H1 (cell line): ENCODE measurements at places on chromosomes 1 and 21. TPM values are rescaled to one million over a fixed set of nuclear protein-coding genes. Genes with fewer than 3 reads are reported as not detected.

- no peak for DNase-seq
Measured at GRCh38 chr1:44152692-44153091, 11.3 kb upstream of the KLF18 start.

GRCh38 chr21:42347601-42348327, 3.0 kb downstream of the TFF2 start:
- DNase-seq, result no peak

DNA sequence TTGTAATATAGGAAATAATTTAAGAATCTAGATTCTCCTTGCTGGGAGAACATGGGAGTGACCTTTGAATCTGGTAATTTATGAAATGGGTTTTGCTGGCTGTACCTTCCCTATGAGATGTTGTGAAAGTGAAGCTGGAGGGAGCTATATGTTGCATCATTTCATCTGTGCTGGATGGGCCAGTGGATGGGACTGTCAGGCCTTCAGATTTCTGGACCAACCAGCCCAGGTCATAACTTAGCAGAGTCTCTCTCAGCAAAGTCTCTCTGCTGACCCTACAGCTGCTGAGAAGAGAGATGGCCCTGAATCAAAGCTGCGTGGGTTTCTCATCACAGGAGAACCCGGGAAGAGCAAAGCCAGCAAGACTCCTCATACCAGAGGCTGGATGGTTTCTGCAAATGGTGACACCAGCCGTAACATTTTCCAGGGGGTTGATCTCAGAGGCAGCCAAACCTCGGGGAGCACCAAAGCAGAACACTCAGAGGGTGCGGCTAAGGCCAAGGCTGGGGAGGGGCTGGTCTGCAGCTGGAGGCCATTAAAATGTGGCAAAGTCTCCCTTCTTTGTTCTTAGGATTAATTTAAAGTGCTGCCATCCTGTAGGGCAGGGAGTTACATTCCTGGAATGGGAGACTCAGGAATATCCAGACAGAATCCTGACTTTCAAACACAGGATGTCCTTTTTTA, 18.2 kb upstream of the PTGFRN start:
- DNase-seq, result no peak

The TDRKH gene
- total RNA-seq, result 23.8 and 26.1 TPM in 2 replicates

DNA sequence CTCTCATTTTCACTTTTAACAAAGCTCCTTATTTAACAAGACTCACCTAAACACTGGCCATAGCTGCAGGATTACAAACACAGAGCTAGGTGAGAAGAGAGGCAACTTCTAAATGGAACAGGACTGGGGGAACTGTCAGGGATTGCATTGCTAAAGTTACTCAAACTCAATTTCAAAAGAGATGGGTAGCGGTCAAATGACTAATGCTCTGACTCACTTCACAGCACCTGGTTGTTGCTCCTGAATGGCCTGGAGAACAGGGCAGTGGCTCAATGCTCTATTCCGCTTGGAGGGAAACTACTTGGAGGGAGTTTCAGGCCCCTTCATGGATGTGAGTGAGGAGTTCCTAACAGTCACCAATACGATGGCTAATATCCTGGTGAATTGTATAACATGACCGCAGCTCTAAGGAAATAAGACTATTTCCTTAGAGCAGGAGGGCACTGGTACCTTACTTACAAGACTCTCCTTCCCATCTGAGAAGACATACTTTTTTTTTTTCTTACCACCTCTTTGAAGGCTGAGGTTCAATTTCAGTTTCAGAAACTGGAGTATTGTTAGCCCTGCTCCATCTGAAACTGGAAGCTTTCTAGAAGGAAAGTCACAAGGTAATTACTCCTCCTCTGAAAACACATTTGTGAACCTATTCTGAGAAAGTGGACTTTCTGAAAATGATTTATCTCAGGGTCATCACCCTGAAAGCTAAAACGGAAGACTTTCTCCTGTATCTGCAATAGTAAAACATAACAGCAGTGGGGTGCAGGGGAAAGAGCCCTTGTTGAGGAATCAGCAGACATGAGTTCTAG, 9.5 kb downstream of the DPT start:
- DNase-seq, result no peak

DNA sequence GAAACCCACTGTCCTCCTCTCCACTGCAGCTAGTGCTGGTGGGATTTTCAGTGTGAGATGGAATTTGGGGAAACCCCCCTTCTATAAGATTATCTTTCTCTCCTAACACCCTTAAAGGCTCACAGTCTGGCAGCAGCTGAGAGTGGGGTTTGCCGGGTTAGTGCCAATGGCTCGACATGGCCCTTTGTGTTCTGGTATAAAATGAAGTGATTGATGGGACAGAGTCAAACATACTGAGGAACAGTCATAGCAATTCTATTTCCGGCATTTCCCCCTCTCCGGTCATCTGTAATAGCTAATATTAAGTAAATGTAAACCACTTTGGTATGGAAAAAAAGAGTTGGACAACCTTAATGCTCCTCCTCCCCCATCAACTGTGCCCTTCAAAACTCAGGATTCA, 37.6 kb downstream of the TFF3 start:
- no peak for DNase-seq

The KRTAP19-3 gene
- total RNA-seq, result not detected in 2 replicates

DNA sequence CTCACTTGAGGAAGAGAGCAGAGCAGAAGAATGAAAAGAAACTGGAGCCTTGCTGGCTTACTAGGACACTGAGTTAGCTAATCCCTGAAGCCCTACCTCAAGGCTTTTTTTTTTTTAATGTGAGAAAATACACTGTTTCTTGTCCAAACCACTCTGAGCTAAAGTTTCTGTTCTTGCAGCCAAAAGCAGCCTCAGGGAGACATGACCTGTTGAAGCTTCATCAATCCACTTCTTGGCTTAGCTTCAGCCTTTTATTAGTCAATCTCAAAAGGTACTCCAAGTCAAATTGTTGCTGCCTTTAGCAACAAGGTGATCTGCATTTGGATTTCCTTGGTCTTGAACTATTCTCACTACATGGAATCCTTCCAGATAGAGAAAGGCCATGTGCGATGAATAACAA, 33.7 kb downstream of the CCDC185 start:
- no peak for DNase-seq

DNA sequence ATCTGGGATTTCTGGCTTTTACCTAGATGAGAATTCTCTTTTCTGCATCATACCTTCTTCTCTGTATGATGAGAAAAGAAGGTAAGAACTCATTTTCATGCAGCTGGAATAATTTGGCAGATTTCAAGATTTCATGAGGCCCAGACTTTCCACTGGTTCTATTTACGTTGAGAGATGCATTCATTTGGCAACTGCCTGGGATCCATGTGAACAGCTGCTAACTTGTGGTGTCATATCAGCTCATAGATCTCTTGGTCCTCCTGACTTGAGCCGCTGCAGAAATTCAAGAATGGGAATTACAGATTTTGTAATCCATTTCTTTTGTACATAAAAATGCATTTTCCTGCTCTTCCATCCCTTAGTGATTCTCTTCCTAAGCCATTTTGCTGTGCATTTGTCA, 17.1 kb upstream of the C1orf87 start:
- DNase-seq, result no peak

DNA sequence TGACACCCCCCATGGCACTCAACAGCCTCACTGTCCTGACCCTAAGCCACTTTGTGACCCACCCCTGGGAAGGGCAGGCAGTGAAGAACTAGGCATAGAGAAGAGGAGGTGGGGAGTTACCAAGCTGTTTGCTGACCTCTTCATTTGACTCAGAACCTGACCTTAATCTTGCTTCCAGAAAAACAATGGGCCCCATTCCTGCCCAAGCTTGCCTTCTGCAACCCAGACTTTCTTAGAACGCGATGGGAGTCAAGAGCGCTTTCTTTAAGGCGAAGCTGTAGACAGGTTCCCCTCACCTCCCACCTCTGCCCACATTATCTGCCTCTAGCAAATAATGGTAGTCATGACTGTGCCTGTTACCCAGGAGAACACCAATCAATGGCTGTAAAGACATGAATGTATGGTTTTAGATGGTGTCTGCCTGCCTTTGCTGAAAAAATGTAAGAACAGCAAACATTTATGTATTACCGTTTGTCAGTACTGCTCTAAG, 8.2 kb upstream of the CBR3 start:
- no peak for DNase-seq

The CYP4X1 gene
- 1.3 and 1.4 TPM in 2 replicates for total RNA-seq

- DNase-seq, result no peak
Measured at GRCh38 chr1:156400191-156400935, 31.4 kb downstream of the RHBG start.

The SH2D2A gene
- total RNA-seq, result 3.3 and 4.5 TPM in 2 replicates

DNA sequence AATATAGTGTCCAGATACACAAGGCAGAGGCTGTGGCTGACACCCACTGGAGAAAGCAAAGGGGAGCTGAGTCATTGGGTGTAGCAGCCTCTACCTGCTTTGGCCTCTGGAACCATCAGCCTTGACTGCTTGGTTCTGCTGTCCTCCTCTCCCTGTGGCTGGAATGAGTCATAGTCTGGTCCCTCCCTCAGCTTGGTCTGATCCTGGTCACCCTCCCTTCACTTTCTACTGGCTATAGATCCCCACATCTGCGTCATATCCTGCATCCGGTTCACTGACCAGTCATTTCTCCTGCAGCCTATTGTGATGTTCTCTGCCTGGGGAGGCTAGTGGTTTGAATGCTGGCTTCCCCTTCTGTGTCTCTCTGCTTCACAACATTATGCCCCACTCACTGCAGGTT, 372.8 kb upstream of the DAB1 start:
- DNase-seq, result no peak

GRCh38 chr21:37364722-37365121, 1.9 kb upstream of the DYRK1A start:
- no peak for DNase-seq

DNA sequence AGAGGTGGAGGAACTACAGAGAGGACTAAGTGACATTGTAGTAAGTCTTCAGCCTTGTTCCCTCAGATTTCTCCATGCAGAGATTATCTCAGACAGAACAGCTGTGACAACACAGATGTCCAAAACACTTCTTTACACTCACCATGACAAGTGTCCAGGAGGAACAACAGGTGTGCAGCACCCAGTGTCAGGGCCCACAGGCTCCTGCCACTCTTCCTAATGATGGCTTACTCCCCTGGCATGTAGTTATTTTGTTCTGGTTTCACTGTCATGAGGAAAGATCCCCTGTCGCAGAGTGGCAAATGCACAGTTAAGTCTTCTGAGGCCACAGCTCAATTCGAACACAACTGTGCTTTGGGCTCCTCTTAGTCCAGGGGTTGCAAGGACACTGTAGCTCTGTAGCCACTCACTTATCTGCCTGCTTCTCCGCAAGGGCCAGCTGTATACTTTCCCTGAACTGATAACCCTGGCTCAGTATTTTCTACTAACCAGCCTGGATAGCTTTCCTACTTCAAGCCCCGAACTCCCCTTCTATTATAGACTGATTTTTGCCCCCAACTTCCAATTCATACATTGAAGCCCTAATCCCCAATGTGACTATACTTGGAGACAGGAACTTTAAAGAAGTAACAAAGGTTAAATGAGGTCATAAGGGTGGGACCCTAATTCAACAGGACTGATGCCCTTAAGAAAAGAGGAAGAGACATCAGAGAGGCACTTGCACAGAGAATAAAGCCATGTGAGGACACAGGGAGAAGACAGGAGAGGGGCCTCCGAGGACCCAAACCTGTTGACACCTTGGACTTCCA, 11.1 kb downstream of the PDZK1 start:
- no peak for DNase-seq

GRCh38 chr1:164805399-164805798, 246.4 kb downstream of the PBX1 start:
- DNase-seq, result no peak

DNA sequence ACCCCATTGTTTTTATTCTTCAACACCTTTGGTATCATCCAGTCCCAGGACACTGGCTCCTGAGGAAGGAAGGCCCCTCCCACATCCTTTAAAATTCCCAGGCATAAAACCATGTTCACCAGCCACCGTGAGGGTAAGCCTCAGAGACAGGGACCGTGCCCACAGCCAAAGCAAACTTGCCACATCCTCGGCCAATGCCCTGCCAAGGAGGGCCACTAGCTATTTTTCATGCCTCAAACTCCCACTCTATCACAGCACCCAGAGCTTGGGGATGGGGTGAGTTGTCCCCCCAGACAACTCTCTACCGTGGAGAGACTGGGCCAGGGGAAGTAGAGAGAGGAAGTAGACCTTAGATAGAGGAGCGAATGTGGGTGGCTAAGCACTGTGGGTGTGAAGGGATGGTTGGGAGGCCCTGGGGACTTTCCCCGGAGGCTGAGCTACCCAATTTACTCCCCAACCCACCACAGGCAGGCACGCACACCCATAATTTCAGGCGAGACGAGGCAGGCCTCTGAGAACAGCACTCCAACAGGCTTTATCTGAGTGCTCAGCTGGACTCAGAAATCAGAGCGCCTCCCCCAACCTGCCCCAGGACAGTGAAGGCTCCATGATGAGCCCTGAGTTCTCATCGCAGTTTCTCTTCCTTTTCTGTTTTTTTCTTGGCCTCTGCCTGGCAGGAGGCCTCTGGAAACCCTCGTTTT, 15.9 kb upstream of the BTG2 start:
- DNase-seq, result no peak

The KIF26B gene
- 0.19 and 0.28 TPM in 2 replicates for total RNA-seq

The HSD3B1 gene
- not detected in 2 replicates for total RNA-seq

- DNase-seq, result no peak
Measured at GRCh38 chr1:94855307-94855700, 35.1 kb downstream of the SLC44A3 start.

GRCh38 chr1:15663925-15664324, 20.2 kb upstream of the PLEKHM2 start:
- no peak for DNase-seq

DNA sequence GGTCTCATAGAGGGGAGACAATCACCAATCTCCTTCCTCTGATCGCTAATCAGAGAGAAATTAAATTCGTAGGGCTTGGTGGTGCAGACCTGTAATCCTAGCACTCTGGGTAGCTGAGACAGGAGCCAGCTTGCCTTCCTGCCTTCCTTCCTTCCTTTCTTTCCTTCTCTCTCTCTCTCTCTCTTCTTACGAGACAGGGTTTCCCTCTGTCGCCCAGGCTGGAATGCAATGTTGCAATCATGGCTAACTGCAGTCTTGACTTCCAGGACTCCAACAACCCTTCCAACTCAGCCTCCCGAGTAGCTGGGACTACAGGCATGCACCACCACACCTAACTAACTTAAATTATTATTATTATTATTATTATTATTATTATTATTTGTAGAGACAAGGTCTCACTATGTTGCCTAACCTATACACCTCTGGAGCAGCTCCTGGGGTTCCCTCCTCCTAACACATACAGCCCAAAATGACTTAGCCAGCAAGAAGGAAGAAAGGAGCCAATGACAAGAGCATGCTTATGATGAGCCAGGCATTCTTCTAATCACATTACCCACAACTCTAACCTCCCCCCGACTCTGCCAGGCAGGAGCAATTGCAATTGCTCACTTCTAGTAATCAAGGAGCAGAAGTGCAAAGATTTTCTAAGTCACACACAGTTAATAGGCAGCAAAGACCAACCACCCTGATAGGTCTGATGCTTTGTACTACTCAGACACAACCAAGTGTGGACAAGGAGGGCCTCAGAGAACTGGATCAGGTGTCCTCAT, 105.4 kb upstream of the F3 start:
- DNase-seq, result no peak

DNA sequence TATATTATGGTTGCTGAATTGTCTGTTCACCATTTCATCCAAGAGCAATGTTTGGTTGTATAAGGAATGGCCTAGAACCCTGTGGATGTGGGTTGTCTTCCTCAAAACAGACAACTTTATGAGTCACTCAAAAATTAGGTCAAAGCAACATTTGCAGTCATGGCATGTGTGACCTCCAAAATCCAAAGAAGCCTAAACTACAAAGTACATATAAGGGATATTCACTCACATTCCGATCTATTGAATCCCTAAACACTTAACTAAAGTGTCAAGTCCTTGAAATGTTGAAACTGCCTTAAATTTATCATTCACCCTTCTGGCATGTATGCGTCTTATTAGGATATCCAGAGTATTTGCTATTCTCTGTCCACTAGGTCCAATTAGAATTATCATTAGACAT, 491.5 kb downstream of the NUF2 start:
- DNase-seq, result no peak

The TMCO4 gene
- 3.0 and 3.1 TPM in 2 replicates for total RNA-seq

The SIKE1 gene
- 73.2 and 79.9 TPM in 2 replicates for total RNA-seq
